Spleen (tissue), 13 donors: ENCODE measurements at places on chromosomes 3 and 15.

- no peak for DNase-seq
Observed at GRCh38 chr3:105523501-105523900, 156.8 kb downstream of the ALCAM start.

DNA sequence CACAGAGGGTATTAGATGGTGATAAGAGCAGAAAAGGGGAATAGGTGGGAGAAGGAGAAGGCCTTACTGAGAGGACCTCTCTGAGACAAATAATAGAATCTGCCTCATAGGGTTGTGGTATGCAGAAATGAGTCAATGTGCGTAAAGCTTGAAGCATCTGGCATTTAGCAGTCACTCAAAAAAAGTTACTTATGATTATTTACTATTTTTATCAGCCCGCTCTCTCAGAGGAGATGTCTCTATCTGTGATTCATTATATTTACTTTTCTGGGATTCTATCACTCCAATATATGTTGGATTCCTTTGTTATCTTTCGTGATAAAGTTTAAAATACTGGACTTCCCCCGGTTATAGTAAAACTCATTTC, 4.6 kb upstream of the TM4SF1 start:
- no peak for DNase-seq

- no peak for DNase-seq
Observed at GRCh38 chr3:77906102-77906709, 866.3 kb downstream of the ROBO2 start.

- DNase-seq = no peak
Observed at GRCh38 chr3:73479325-73479724, 145.4 kb downstream of the PDZRN3 start.

GRCh38 chr3:88936831-88937230, 170.6 kb upstream of the EPHA3 start:
- no peak for DNase-seq

GRCh38 chr3:30302027-30302426, 304.4 kb upstream of the TGFBR2 start:
- DNase-seq = no peak

DNA sequence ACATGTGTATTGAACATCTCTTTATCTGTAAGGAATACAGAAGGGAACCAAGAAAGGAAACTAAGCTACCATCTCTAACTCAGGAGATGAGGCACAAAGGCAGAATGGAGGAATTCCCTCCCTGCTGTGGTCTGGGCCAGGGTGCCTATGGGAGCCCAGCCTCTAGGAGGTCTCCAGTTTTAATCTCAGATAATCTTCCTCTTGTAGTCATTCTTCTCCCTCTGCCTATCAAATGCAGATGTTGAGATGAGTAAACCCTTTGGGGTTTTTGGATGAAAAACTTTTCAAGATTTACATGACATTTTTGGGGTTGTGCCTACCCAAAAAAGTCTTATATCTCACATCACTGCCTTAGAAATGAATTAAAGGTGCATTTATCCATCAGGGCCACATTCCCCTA, 23.3 kb downstream of the SCG5 start:
- DNase-seq = no peak

- DNase-seq = no peak
Observed at GRCh38 chr3:149771652-149772271, 19.5 kb upstream of the COMMD2 start.

DNA sequence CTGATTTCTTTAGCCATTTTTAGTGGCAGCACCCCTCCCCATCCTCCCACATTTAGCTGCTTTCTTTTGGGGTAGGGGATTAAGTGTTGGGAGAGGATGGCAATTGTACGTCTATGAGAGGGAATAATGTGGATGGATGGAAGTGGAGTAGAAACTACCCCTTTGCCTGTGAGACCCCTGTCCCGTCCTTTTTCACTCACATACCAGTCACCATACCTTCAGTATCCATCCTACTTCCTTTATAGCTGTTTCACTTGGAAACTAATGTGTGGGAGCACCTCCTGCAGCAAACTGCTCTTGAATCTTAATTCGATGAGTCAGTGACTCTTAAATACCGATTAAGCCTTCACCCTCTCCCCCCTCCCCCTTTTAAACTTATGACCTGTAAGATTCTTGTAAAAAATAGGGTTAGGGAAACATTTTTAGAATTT, 730 bp downstream of the SPRED1 start:
- no peak for DNase-seq

GRCh38 chr15:78925956-78926743, 18.7 kb downstream of the CTSH start:
- peak; percentile 50 for DNase-seq

- DNase-seq = peak; percentile 81
Observed at GRCh38 chr15:52261498-52262242, 33.9 kb downstream of the MYO5C start.

GRCh38 chr3:132549890-132550578, 47.0 kb upstream of the ACKR4 start:
- DNase-seq = no peak

- DNase-seq = no peak
Observed at GRCh38 chr3:105259496-105259895, 107.2 kb upstream of the ALCAM start.

DNA sequence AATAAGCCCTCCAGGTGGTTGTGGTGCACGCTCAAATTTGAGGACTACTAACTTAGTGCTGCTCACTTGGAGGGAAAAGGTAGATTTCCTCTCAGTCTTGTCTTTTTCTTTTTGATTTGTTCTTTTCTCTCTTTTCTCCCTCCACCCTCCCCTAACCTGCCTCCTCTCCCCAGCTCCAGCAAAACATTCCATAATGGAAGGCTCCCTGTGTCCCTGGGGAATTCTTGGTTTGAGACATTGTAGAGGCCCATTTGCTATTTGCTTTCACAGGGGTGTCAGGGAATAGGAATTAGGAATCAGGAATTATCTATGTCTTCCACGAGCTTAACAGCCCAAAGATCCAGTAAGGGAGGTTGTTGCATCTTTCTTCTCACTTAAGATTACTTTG, 136.8 kb upstream of the UMPS start:
- no peak for DNase-seq

DNA sequence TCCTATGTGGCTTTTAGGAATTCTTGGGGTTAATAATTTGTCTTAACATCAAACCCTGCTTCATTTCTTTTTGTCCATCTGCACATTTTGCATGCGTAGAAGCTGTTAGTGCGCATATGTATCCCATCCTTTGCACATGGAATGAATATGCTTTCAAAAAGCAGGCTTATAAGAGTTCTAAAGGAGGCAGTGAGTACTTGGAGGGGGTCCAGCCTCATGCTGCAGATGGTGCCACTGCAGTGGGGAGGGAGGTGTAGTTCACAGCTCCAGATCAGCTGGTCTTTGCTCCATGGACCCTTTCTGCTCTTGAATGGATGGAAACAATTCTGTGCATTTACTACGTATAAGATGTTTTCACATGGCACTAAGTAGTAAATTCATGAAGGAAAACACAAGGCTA, 20.7 kb upstream of the SSR3 start:
- DNase-seq = no peak

DNA sequence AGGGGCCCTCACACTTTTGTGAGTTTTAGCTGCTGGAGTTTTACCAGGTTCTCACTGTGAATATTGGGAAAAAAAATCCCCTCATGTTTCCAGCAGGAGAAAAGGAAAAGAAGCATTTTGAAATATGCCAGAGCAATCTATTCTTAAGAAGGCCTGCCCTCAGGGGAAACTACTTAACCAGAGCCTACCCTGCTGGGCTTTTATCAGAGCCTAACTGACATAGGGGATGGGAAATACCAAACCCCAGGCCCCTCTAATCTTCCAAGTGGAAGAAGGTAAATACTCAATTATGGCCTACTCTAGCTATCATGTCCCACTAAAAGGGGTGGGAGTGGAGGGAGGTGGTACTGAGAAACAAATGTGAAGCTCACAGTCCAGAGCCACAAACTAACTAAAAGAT, 68.7 kb upstream of the NMNAT3 start:
- DNase-seq = no peak

DNA sequence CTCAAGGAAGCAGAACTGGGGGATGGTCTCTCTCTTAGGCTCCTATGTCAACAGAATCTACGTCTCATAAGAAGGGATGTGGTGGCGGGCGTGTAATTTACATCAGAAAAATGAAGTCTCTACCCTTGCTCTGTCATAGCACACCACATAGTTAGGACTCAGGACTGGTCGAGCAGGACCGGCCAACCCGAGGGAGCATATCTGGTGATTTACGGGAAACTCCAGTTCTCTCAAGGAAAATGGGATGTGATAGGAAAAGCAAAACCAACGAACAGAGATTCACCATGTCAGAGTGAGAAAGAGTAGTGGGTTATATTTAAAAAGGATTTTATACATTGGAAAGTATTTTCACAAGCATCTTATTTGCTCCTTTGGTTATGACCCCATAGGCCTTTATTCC, 54.7 kb downstream of the IGF2BP2 start:
- DNase-seq = no peak

DNA sequence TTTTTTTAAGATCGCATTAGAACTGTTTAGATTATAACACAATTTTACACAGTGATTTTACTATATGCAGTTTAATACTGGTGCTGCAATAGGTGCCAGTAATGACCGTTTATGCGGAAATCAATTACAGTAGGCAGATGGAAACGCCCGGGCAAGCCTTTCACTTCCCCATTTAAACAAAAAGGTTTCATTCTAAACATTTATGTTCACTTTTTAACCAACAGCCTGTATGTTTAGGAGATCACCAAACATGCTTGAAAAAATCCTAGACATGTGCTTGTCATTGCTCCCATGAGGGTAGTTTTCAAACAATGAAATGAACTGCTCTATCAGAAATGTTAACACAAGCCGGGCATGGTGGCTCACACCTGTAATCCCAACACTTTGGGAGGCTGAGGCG, 2.7 kb downstream of the BNIP2 start:
- DNase-seq = no peak

- DNase-seq = no peak
Observed at GRCh38 chr3:79161941-79162340, 605.9 kb downstream of the ROBO1 start.

DNA sequence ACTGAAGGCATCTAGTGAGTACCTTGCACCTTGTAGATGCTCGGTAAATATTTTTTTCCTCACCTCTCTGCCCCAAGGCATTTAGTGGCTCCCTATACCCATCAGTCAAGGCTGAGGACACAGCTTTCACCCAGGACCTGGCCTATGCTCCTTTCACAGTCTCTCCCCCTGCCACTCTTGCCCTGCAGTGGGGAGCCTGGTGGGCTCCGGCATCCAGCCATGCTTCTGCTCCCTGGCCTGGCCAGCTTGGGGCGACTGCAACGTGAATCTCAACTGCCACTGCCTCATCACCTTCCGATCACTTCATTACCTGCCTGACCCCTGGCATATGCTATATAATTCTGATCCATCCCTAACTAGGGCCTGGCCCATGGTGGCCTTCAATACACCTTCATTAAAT, 735 bp upstream of the CX3CR1 start:
- no peak for DNase-seq

DNA sequence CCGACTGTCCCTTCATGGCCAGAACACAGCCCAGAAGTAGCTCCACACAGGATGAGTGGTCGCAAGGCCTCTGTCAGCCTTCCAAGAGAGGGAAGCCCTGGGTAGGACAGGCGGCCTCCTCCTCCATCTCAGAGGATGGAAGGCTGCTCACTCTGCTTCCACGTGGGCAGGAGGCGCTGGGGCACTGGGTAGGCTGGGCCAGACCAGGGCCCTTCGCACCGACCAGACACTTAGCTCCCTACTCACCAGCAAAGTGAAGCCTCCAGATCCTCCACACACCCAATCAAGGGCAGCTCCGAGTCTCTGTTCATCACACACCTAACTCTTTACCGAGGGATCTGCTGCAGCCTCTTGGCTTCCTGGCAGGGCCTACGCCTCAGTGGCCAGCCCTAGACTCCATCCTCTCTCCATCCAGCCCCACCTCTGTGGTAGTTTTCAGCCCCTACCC, 24.3 kb upstream of the PLXNA1 start:
- DNase-seq = peak; percentile 59

DNA sequence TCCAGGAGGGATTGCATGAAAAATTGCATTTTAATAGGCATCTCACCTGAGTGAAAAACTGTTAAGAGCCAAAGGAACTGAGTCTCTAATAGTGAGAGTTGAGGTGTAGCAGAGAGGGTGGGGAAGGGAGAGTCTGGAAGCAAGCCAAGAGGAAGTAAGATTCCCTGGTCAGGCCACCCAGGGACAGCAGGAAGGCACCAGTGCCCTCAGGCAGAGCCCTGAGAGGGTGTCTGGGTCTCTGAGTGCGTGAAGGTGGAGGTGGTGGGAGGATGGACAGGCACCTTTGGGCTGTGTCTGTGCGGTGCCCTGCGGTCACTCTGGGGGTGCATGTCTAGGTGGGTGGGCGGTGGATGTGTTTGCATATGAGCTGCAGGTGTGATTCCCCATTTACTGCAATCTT, 300.4 kb upstream of the ROPN1 start:
- no peak for DNase-seq

GRCh38 chr3:179036226-179036625, 35.4 kb downstream of the ZMAT3 start:
- no peak for DNase-seq

GRCh38 chr3:133408961-133409360, 9.1 kb downstream of the BFSP2 start:
- DNase-seq = no peak

DNA sequence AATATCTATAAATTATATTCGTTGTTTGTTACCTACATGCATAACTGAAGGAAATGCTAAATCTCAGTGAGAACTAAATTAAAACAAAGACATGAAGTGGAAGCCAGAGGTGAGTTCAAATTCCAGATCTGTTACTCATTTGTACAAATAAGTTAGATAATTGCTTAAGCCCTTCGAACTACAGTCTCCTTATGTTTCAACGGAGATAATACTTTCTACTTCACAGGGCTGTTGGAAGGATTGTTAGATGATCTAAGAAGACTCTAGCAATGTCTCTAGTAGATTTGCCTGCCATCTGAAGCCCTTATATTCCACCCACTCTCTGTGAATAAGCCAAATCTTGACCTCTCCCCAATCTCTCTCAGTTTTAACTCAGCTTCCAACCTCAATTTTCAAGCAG, 125.8 kb downstream of the P2RY1 start:
- no peak for DNase-seq

GRCh38 chr3:112464264-112464663, 35.0 kb downstream of the BTLA start:
- DNase-seq = no peak

GRCh38 chr15:75193272-75193671, 8.4 kb upstream of the C15orf39 start:
- no peak for DNase-seq

DNA sequence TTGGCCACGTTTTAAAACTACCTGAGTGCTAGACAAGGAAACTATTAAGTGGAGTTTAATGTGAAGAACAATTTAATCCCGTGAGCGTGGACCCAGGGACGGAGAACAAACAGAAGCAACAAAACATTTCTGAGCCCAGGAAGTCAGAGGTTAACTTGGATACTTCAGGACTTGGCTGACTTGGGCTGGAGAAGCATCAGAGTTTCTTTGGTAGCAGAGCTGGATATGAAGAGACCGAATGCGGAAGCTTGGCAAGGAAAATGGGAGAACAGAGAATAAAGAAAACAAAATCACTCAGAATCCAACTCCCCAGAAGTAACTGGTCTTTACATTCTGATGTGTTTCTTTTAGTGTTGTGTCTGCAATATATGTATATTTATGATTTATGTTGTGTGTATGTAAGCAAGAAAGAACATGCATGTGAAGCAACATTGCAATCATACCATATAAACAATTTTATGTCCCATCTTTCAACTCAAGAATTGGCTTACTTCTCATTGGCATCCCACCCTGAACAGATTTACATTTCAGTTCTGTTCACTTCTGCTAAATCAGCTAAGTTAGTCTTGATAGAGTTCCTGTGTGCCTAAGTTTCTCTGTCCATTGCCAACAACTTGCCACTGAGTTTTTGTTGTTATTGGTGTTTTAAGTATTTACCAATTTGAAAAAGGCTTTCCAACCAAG, 17.2 kb upstream of the PLOD2 start:
- DNase-seq = no peak
